ENCODE measurements at places on chromosomes 2 and 18. TPM values are rescaled to one million over a fixed set of nuclear protein-coding genes. Genes with fewer than 3 reads are reported as not detected.
A peak's percentile ranks its signal among the peaks of the same experiment; 100 is the strongest.

DNA sequence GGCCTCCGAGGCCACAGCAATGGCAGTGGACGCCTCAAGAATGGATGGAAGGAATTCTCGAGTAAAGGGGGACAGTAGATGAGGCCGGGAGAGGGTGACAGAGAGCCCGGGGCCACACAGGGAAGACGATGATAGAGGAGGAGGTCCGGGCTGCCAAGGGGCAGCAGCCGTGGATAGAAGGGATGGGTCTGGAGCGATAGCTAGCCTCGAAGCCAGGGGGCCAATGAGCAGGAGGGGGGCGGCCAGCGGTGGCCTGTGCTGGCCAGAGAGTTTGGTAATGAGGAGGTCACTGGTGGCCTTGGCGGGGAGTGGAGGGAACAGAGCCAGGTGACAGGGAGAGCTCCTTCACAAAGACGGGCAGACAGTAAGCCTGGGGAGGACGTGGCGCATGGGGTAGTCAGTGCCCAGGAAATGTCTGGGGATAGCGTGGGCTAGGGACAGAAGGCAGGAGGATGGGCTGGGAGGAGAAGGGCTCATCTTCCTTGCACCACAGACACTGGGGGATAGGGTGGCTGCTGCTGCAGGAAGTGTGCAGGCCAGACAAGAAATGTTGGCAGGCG is 87.8 kb upstream of the ASB18 start:
- no peak for DNase-seq

Gene KCNK3
- 8.5 TPM for total RNA-seq

Gene IL1A
- total RNA-seq = not detected

DNA sequence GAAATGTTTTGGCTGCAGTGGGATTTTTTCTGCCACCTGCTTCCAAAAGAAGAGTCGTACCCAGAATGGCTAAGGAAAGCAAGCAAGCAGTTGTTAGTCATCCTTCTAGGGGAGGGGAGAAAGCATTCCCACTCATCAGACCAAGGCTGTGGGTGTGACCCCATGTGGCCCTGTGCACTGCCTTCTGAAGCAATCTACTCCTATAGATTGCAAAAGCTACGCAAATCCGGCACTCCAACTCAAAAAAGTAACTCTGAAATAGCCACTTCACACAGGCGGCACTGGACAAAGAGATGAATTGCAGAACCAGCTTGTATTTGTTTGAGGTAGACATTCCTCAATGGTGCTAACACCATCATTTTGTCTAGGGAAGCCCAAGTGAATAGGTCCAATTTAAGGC is 44.3 kb downstream of the ST3GAL5 start:
- peak; percentile 15 for DNase-seq

GRCh38 chr2:173647681-173648311 is 293.1 kb downstream of the CDCA7 start:
- no peak for DNase-seq

DNA sequence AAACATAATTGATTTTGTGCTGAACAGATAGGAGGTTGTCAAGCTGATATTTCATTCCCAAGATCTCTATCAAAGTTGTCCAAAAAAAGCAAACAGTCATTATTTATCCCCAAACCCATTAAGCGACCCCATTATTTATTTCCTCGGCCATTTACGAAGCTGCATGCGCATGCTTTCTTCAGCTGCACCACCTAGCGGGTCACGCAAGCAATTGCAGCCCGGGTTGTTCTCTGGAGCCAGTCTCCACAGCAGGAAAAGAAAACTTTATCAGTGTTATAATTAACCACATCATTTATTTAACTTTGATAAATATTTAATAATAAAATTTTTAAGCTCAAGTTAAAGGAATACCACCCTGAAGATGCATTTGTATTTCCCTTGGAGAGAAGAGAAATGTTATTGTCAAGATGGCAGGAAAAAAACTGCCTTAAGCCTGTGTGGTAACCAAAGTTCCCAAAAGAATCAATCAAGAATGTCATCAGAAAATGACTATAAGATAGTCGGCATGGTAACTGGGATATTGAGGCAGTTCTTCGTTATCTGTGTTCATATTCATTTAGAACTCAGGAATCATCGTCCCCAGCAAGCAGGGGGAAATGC is 304.7 kb downstream of the FBXO15 start:
- no peak for DNase-seq

DNA sequence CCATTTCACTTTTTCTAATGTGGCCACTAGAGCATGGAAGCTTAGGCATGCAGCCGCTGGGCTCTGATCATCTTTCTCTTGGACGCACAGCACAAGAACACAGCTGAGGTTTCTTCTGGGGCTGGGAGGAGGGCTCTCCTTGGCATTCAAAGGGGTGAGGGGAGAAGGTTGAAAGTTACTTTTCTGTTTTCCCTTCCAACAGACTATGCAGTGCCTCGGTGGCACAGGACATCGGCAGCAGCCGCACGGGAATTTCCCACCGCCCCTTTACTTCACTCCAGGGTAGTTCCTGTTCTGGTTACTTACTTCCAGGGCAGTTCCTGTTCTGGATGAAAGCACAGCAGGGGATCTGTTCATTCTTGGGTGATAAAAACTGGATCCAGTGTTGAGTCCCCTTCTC is 18.9 kb upstream of the MAL start:
- DNase-seq = no peak

Gene ANKRD30BL
- not detected for total RNA-seq

Gene MC5R
- total RNA-seq = not detected

Gene SLC30A3
- total RNA-seq = not detected
